Activated CD4-positive, alpha-beta T cell treated with anti-CD3 and anti-CD28 coated beads, Interleukin-2, amount 50 U/mL, for 1 hour (primary cell): ENCODE measurements at places on chromosomes 3 and 15.

DNA sequence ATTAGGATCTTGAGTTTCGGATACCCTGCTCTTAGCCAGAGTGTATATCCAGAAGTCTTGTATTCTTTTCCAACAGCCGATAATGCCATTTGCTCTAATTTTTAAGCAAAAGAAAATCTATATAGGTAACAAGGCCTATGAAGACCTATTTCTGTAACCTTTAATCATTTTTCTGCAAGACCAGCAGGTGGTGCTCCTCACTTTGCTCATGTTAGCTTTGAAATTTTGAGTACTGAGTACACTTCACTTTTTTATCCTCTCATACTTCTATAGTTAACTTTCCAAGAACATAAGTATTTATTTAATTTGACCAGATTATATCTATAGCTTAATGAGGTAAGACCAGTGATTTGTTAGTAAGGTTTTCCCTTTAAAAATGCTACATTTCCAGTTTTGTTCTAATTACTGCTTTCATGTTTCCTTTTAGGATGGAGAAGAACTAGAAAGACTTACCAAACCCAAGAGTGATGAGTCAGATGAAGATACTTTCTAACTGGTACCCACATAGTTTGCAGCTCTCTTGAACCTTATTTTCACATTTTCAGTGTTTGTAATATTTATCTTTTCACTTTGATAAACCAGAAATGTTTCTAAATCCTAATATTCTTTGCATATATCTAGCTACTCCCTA, 20.5 kb downstream of the SLC35A5 start:
- DNase-seq: peak; percentile 15

DNA sequence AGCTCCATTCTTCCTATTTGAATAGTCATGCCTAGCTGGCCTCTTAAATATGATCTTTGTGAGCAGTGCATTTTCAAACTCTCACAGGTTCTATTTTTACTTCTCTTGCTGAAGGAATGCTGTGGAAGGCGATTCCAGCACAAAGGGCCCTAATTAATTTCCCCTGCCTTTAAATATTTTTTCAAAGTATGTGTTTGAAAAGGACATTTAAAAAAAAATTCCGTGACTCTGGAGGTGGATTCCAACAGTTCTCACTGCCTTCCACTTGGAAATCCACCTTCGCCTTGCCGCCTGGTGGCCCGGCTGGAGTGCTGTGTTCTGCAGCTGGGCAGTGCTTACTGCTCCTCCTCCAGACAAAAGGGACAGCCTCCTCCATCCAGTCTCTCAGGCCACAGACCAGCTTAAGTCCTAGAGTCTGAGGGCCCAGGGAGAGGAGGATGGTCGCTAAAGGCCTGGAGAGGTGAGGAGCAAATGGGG, 61.5 kb upstream of the CORO2B start:
- DNase-seq: no peak

DNA sequence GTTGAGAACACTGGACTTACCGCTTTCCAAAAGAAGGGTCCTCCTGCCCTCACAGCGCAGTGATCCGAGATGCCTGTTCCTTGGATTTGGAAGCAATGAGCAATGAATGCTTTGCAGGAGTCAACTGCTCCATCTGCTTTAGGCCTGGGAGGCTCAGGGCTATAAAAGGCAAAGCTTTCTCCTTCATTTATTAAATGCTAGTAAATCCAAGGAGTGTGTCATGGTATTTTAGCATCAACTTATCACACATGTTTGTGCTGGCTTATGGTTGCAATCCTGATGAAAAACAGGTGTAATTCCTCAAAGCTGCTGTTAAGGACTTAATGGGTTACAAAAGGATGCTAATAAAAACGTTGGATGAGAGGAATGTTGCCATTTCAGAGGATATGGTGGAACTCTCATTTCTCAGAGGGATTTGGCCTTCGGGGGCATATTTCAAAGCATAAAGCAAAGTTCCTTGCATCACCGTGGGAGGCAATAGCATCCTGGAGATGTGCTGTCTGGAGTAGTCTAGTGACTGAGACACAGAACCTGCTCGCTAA, 158.5 kb upstream of the TPM1 start:
- no peak for DNase-seq

- DNase-seq: no peak
These were observed at the start of gene ACP3 for GRCh38 chr3:132317229-132317948. ACP3 (plus strand) TSS chr3:132317407; CDS start chr3:132317457, 50 bp downstream.

DNA sequence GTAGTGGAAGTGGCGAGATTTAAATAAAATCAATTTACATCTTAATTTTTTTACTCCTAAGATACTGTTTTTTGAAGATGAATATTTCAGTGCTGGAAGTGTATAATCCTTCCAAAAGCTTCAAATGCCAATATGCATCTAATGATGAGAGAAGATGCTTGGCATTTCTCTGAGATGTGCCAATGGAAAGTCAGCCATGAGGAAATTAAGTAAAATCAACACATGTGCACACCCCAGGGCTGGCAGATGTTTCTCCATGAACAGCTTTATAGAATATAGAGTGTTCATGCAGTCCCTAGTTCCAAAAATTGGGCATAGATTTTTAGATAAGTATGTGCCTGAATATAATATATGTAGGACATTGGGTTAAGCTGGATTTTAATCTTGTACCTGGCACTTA, 90.1 kb downstream of the CPNE4 start:
- no peak for DNase-seq

GRCh38 chr3:148319161-148319915, 378.4 kb upstream of the AGTR1 start:
- DNase-seq: no peak

GRCh38 chr15:82952158-82953081, at the start of gene HOMER2:
HOMER2 (minus strand) TSS chr15:82952720; CDS start chr15:82952535, 185 bp downstream.
- DNase-seq: no peak

DNA sequence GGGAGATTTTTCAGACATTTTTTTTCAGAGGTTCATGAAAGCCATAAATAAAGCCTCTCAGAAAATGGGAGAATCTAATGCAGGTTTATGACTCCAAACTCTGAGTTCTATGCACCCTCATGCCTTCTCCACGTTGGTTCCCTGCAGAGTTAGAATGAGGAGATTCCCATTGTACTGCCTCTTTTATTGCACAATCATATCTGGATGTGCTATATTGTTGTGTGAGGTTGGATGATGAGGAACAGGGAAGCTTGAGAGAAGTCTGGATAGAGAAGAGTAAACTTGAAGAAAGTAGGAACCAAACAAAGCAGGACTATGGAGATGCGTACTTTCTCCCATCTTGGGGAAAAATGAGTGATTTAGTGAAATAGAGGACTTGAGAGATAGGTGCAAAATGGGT, 178.8 kb downstream of the PDCD6IP start:
- no peak for DNase-seq

DNA sequence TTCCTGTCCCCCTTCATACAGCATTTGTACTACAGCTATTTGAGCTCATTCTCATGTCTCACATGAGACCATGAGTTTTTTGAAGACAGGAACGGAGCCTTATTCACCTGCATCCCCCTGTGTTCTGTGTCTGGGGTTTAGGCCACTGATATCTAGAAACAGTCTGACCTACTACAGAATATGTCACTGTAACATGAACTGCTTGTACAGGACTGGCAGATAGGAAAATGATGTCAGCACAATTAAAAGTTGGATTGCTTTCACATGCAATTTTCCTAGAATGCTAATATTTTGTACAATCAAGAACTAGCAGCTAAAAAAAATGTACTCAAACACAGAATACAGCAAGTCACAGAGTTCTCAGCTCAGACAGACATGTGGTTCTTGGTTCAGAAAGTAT, 90.8 kb upstream of the FGF12 start:
- no peak for DNase-seq

GRCh38 chr3:114584734-114585371, 291.0 kb downstream of the TIGIT start:
- DNase-seq: no peak

GRCh38 chr3:18049096-18049495, 306.7 kb upstream of the TBC1D5 start:
- no peak for DNase-seq

GRCh38 chr15:61815356-61816083, 244.7 kb downstream of the VPS13C start:
- no peak for DNase-seq

- DNase-seq: no peak
These were observed at the start of gene CHST13 for GRCh38 chr3:126523745-126524428. CHST13 (plus strand) TSS chr3:126524155; CDS start chr3:126524333, 178 bp downstream.

GRCh38 chr3:100500320-100500880, 8.0 kb downstream of the TMEM45A start:
- DNase-seq: no peak

- DNase-seq: no peak
These were observed 3.4 kb upstream of the TRIM71 start for GRCh38 chr3:32814361-32814760.

DNA sequence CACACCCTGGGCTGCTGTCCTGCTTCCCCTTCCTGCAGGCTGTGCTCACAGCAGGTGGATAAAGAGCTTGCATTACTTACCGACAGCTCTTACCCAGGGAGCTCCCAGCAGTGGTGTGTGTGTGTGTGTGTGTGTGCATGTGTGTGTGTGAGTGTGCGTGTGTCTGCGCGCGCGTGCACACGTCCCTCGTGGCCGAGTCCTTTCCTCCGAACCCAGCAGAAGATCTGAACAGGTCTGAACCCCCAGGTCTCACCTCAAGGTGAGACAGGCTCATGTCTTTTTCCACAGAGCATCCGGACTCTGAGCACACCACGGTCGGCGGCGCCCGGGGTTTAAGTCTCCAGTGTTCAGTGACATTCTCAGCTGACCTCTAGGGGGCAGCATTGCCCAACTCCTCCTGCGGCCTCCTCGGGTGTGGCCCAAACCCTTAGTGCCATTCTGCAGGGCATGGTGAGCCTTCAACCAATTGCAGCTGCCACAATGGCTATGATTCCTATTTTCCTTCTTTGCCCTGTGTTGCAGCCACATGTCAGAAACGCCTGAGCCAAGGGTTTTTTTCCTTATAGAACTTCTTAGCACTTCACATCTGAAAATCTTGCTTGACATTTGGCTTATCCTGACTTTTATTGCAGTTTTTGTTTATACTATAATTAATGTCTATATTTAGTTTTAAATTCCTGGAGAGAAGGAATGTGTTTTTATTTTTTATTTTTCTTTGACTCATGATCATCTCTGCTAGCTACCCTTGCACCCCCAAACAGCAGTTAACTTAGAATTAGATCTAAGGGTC, 64.1 kb upstream of the KLHL25 start:
- peak; percentile 73 for DNase-seq

DNA sequence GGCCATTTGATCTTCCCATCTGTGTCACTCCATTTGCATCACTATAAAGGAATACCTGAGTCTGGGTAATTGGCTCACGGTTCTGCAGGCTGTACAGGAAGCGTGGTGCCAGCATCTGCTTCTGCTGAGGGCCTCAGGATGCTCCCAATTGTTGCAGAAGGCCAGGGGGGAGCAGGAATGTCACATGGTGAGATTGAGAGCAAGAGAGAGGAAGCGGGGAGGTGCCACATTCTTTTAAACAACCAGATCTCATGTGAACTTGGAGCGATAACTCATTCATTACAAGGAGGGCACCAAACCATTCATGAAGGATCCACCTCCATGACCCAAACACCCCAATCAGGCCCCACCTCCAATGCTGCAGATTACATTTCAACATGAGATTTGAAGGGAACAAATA, 13.1 kb upstream of the RAB7A start:
- DNase-seq: no peak

DNA sequence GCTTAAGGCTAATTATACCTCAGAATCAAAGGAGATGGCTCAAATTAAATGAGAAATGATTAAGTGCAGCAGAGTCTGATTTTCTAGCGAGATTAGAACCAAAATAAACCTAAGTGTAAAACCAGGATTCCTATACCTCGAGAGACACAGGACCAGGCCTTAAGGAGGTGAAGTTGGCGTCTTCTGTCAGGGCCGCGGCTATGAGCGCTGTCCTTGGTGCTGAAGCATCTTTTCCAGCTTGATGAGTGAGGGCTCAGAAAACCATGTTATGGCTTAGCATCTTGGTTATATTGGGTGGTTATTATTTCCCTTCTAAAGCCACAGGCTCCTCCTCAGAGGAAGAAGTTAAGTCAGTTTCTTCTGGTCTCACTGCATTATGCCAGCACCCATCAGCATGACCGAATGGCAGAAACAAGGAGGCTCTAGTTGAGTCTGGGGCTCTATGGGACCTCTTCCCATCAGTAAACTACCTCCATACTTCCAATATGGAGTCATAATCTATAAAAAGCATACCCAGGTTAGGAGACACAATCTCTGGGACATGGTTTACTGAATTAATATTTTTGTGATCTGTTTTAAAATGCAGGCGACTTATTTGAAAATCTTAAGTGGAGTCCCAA, 120.1 kb upstream of the NMNAT3 start:
- DNase-seq: no peak

GRCh38 chr15:69659454-69660050, 206.9 kb downstream of the RPLP1 start:
- DNase-seq: no peak

DNA sequence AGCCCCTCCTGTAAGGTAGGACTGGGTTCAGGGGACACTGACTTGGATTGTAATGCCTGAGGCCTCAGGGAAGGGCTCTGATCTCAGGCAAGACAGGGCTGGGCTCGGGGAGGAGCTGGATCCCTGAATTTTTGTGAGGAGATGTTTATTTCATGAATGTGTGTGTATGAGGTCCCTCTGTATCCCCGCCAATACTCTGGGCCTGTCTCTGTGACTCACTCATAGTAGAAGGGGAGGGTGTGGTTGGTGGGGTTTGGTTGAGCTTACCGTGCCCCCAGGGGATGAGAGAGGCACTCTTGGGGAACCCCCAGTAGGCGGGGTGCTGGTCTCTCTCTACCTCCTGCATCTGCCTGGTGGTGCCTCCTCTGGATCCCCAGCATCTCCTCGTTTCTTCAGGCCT, 28.1 kb downstream of the RPSA start:
- DNase-seq: no peak

DNA sequence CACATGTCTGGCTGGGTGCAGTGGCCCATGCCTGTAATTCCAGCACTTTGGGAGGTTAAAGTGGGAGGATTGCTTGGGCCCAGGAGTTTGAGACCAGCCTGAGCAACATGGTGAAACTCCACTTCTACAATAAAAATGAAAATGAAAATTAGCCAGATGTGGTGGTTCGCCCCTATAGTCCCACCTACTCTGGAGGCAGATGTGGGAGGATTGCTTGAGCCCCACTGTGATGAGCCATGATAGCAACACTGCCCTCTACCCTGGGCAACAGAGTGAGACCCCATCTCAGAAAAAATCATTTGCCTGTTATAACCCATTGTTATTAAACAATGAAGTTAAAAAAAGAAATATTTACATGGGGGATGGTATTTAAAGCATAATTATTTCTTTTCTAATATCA, 240.1 kb upstream of the ZPLD1 start:
- no peak for DNase-seq
